OCI-M1 (cell line): ENCODE measurements at places on chromosomes 1 and 21.

DNA sequence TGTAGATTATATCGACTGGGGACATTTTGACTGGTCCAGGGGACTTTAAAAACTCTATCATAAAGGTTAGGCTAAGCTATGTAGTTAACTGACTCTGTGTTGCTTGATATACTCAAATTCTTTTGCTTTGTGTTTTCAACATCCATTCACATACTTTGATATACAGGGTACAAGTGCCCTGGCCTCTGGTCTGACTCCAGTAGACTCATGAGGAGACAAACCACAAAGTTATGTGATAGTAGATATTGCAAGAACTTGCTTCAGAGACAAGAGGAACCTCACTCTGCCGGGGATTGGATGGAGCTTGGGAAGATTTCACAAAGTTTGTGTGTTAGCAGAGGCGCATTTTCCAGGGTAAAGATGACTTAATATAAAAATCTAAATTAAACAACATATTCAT lies 1.3 kb downstream of the GORAB start:
- DNase-seq = peak; percentile 80

- DNase-seq = no peak
Measured at GRCh38 chr1:205760606-205761005, 10.6 kb upstream of the NUCKS1 start.

DNA sequence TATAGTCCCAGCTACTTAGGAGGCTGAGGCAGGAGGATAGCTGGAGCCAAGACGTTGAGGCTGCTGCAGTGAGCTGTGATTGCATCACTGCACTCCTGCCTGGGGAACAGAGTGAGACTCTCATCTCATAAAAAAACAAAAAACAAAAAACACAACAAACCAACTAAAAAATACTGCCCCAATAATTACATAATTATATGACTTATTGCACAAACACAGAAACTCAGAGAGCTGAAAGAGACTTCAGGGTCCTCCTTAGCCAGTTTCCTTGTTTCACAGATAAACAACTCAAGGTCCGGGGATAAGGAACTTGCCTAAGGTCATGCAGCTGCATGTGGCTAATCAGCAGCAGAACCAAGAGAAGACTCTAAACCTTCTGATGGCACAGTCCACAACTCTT lies 11.9 kb downstream of the EXTL2 start:
- peak; percentile 64 for DNase-seq

- no peak for DNase-seq
Measured at GRCh38 chr1:60265560-60266535, 192.3 kb upstream of the C1orf87 start.

DNA sequence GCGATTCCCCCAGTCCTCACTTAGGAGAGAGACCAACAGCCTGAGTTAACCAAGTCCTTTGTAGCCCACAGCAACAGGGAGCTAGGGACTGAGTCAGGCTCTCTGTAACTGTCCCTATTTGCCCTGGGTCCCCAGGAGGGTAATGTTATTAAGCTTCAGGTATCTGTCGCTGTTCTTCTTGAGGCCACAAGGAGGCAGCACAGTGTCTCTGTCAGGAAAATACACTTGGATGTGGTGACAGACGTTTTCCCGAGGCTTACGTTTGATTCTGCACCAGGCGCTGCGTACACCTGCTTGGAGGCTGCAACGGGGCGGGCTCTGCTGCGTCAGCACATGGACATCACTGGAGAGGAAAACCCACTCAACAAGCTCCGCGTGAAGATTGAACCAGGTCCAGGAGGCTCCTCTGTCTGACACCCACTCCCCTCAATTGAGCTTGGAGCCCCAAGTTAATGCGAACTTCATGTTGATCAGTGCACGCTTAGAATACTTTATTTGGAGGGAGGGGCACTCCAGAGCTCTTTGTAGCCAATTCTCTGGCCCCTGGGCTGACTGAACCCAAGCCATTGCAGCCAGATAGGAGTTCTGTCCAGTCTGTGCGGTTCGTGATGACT lies 10.7 kb upstream of the ELF3 start:
- DNase-seq = peak; percentile 58

- no peak for DNase-seq
Measured at GRCh38 chr1:201053155-201053860, 29.8 kb upstream of the KIF21B start.

GRCh38 chr1:13487143-13487868 lies 26.5 kb downstream of the LRRC38 start:
- DNase-seq = no peak

- DNase-seq = peak; percentile 31
Measured at GRCh38 chr1:168482106-168482505, 61.7 kb downstream of the XCL2 start.

DNA sequence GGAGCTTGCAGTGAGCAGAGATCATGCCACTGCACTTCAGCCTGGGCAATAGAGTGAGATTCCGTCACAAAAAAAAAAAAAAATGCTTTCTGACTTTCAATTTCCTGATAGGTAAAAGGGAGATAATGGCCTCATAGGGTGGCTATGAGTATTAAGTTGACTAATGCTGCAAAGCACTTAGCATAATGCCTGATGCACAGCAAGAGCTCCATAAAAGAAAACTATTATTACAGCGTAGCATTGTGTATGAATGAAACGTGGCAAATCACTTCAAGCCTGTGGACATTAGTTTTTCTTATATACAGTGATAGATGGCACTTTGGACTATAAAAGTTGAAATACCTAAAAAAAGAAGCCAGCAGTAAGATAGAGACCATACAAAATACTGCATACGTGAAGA lies 16.8 kb downstream of the FNDC7 start:
- no peak for DNase-seq

GRCh38 chr21:34022627-34023335 lies 50.6 kb upstream of the MRPS6 start:
- DNase-seq = peak; percentile 61

DNA sequence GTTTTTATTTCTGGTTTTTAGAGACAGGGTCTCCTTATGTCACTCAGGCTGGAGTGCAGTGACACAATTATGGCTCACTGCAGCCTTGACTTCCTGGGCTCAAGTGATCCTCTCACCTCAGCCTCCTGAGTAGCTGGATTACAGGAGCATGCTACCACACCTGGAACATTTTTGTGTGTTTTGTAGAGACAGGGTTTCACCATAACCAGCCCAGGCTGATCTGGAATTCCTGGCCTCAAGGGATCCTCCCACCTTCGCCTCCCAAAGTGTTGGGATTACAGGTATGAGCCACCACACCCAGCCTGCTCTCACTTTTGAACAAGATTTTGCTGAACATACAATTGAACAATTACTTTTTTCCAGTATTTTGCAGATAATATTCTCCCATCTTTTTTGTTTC lies 24.0 kb upstream of the HYI start:
- no peak for DNase-seq
